Keratinocyte (primary cell): ENCODE measurements at places on chromosomes 5 and 9.

GRCh38 chr5:156534085-156534484 lies 207.1 kb downstream of the SGCD start:
- H3K27ac ChIP-seq: no peak overlapping the region
- no peak overlapping the region for H3K4me3 ChIP-seq
- H3K36me3 ChIP-seq: no peaks in the 10 kb centered on the region

DNA sequence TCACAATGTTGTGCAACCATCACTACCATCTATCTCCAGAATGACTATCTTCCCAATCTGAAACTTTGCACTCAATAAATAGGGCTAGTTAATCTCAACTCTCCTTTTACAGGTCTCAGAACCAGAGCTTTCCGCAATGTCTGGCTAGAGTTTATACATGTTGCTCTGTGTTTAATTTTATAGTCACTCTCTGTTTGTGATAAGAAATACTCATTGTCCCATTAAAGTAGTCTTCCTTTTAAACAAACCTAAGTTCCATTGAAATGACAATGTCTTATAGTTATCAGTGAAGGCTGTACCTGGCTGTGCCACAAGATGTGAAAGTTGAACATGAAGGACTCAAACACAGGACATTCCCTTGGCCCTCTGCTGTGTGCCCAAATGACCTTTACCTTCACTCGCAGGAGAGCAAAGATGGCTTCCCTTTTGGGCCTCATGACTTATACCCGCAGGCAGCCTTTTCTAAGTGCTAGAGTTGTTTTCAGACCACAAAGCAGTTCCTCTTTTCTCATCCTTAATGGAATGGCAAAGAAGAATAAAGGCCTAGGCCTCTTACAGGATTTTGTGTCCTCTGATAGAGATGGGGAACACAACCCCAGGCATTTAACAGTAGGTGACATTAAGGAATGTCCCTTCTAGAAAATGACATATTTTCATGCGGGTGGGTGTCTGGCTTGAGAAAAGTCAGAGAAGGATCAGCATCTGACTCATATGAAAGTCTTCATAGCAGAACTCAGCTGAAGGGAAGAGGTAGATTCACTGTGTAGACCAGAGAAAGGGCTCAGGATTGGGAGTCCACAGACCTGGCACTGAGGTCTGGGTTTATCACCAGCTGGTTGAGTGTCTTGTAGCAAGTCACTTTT lies 69.6 kb upstream of the ATP10B start:
- no peak overlapping the region for H3K27ac ChIP-seq
- H3K4me1 ChIP-seq: no peaks in the 10 kb centered on the region
- peaks cover 4% of the 10 kb centered on the region for H3K27me3 ChIP-seq
- H3K4me3 ChIP-seq: no peak overlapping the region
- H3K36me3 ChIP-seq: no peaks in the 10 kb centered on the region
- no peak for DNase-seq

GRCh38 chr5:119411361-119412278 lies 40.7 kb upstream of the HSD17B4 start:
- H3K4me1 ChIP-seq: peaks cover 12% of the 10 kb centered on the region
- no peaks in the 10 kb centered on the region for H3K36me3 ChIP-seq
- H3K27me3 ChIP-seq: no peaks in the 10 kb centered on the region
- peak overlapping the region; percentile 41 for H3K4me3 ChIP-seq

- no peaks in the 10 kb centered on the region for H3K36me3 ChIP-seq
- H3K4me3 ChIP-seq: no peak overlapping the region
- DNase-seq: no peak
- H3K27ac ChIP-seq: peak overlapping the region; percentile 33
- no peaks in the 10 kb centered on the region for H3K27me3 ChIP-seq
- peaks cover 15% of the 10 kb centered on the region for H3K4me1 ChIP-seq
Measured at GRCh38 chr5:96968614-96969013, 32.7 kb downstream of the LNPEP start.

DNA sequence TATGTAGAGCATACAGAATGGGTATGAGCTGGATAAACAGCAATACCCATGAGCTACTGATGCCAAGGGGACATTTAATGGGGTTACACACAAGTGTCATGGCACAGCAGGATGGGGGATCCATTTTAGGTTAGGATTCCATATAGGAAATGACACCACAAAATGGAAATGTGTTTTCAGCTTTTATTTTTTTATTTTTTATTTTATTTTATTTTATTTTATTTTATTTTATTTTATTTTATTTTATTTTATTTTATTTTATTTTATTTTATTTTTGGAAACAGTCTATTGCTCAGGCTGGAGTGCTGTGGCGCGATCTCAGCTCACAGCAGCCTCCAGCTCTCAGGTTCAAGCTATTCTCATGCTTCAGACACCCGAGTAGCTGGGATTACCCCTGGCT lies 11.6 kb downstream of the ZNF474 start:
- no peak overlapping the region for H3K4me3 ChIP-seq
- H3K4me1 ChIP-seq: peaks cover 6% of the 10 kb centered on the region
- no peaks in the 10 kb centered on the region for H3K36me3 ChIP-seq
- no peak overlapping the region for H3K27ac ChIP-seq

- DNase-seq: no peak
- peaks cover 1% of the 10 kb centered on the region for H3K36me3 ChIP-seq
- peaks cover 24% of the 10 kb centered on the region for H3K4me1 ChIP-seq
- H3K4me3 ChIP-seq: no peak overlapping the region
Measured at GRCh38 chr5:51396797-51397196, 13.5 kb downstream of the ISL1 start.

GRCh38 chr5:32949286-32949970 lies 238.3 kb downstream of the NPR3 start:
- no peak overlapping the region for H3K27ac ChIP-seq
- H3K27me3 ChIP-seq: no peaks in the 10 kb centered on the region
- H3K36me3 ChIP-seq: no peaks in the 10 kb centered on the region

DNA sequence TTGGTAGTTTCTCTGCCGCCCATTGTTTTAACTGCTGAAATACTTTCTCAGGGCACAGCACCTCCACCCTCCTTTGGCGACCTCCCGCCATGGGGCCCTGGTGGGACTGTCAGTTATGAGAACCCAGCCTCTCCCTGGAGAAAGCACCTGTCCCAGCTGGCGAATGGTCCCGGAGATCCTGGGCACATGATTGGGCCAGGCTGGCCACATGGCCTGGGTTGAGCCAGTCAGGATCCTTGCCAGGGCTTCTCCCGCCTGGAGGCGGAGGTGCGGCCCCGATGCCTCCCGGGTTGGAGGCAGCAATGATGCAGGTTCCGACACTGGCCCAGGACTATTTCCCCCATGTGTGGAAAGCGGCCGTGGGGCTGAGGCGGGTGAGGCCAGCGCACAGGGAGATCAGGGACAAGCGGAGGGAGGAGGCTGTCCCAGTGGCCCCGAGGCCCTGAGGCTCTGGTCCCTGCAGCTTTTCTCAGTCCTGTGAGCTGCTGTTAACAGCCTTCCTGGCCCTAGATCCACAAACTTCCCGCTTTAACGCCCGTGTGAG lies 13.6 kb downstream of the UNC5A start:
- H3K27ac ChIP-seq: no peak overlapping the region
- H3K4me3 ChIP-seq: no peak overlapping the region
- DNase-seq: no peak
- H3K36me3 ChIP-seq: no peaks in the 10 kb centered on the region

GRCh38 chr5:159496773-159497172 lies 166.5 kb upstream of the IL12B start:
- no peak overlapping the region for H3K27ac ChIP-seq
- no peaks in the 10 kb centered on the region for H3K36me3 ChIP-seq
- H3K27me3 ChIP-seq: no peaks in the 10 kb centered on the region
- no peaks in the 10 kb centered on the region for H3K4me1 ChIP-seq

DNA sequence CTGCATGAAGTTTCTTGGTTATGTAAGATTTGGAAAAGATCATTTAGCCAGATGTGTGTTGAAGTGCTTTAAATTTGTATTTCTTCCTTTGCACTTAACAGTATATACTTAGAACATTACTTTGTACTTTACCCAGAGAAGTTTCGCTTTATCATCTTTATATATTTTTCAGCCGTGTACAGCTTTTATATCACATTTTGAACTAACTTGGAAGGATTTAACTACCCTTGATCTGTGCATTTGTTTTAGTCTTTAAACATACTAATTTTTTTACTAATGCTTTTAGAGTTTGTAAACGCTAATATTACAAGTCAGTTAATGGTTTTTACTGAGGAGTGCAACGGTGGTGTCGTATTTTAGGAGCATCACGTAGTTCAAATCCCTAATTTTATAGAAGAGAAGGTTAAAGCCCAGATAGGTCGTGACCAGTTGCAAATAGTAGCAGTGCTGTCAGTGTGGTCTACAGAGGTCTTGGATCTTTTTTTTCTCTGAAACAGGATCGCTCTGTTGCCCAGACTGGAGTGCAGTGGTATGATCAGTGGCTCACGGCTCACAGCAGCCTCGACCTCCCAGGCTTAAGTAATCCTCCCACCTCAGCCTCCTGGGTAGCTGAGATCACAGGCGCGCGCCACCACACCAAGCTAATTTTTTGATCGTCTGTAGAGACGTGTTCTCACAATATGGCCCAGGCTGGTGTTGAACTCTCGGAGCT lies 2.0 kb downstream of the MATR3 start:
- peak overlapping the region; percentile 99 for H3K4me3 ChIP-seq
- H3K36me3 ChIP-seq: no peaks in the 10 kb centered on the region
- peak overlapping the region; percentile 98 for H3K27ac ChIP-seq
- no peak for DNase-seq
- H3K27me3 ChIP-seq: no peaks in the 10 kb centered on the region

- no peak for DNase-seq
- no peak overlapping the region for H3K27ac ChIP-seq
- H3K4me1 ChIP-seq: no peaks in the 10 kb centered on the region
- H3K4me3 ChIP-seq: no peak overlapping the region
Measured at GRCh38 chr5:63211448-63212132, 633.0 kb downstream of the LRRC70 start.

DNA sequence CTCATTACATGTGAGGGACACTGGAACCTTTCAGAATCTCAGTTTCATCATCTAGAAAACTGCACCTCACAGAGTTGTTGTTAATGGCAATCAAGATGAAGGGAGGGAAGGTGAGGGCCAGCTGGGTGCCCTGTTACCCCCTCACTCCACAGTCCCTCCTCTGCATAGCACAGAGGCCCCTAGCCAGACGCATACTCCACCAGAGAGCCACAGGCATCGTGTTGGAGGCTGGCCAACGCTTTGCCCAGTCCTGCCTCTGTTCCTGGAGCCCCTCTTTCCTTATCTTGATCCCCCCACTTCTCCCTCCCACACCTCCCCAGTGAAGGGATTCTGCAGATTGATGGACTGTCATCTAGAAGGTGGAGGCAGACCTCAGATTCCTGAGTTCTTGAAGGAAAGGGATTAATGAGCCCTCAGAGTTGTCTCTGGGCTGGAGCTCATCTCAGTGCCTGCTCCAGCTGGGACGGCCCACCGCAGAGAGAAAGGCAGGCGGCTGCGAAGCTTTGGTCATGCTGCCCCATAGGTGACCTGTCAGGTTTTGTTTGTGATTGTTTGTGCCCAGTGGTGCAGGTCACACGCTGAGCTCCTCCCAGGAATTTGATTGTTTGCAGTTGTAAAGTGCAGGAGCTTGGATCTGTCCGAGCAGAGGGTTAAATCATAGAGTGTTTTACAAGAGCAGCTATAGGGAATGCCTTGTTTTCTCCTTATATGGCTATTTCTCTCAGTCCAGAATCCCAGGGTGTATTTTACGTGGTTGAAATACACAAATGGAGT lies 487.3 kb downstream of the CCDC171 start:
- DNase-seq: no peak
- no peaks in the 10 kb centered on the region for H3K4me1 ChIP-seq
- no peaks in the 10 kb centered on the region for H3K27me3 ChIP-seq
- no peaks in the 10 kb centered on the region for H3K36me3 ChIP-seq

GRCh38 chr9:15135164-15135792 lies 171.7 kb downstream of the TTC39B start:
- H3K27ac ChIP-seq: no peak overlapping the region
- no peaks in the 10 kb centered on the region for H3K27me3 ChIP-seq
- peak; percentile 25 for DNase-seq
- no peaks in the 10 kb centered on the region for H3K4me1 ChIP-seq

GRCh38 chr9:115121181-115121580 lies 3.2 kb upstream of the TNC start:
- no peak overlapping the region for H3K27ac ChIP-seq
- no peak for DNase-seq
- H3K4me3 ChIP-seq: no peak overlapping the region
- H3K36me3 ChIP-seq: no peaks in the 10 kb centered on the region
- H3K4me1 ChIP-seq: peaks cover 42% of the 10 kb centered on the region
- H3K27me3 ChIP-seq: no peaks in the 10 kb centered on the region

GRCh38 chr5:95283761-95284571 lies 928 bp downstream of the MCTP1 start:
- no peak for DNase-seq
- peaks cover 3% of the 10 kb centered on the region for H3K4me1 ChIP-seq
- H3K27ac ChIP-seq: no peak overlapping the region

GRCh38 chr5:143933451-143933850 lies 121.5 kb downstream of the HMHB1 start:
- DNase-seq: no peak
- peaks cover 22% of the 10 kb centered on the region for H3K4me1 ChIP-seq
- peak overlapping the region; percentile 38 for H3K27ac ChIP-seq
- H3K36me3 ChIP-seq: no peaks in the 10 kb centered on the region
- no peak overlapping the region for H3K4me3 ChIP-seq
- no peaks in the 10 kb centered on the region for H3K27me3 ChIP-seq

GRCh38 chr5:4130819-4131218 lies 535.2 kb downstream of the IRX1 start:
- H3K4me3 ChIP-seq: no peak overlapping the region
- no peak overlapping the region for H3K27ac ChIP-seq
